ENCODE measurements at places on chromosomes 5 and 9.

- DNase-seq = no peak
These were observed 115.3 kb downstream of the MACIR start for GRCh38 chr5:103373597-103374472.

- DNase-seq = peak; percentile 80
These were observed 115.7 kb downstream of the UGCG start for GRCh38 chr9:112012026-112012902.

GRCh38 chr9:120792898-120793765 is at the start of gene FBXW2:
Gene FBXW2 (minus strand): TSS chr9:120793416. CDS start chr9:120788258, 5,158 bp downstream.
- peak; percentile 97 for DNase-seq

GRCh38 chr5:112186401-112186990 is 232.6 kb downstream of the EPB41L4A start:
- peak; percentile 60 for DNase-seq
